ENCODE measurements at places on chromosomes 4 and X.

GRCh38 chrX:151346931-151347543 lies 50.0 kb upstream of the VMA21 start:
- no peak for DNase-seq

GRCh38 chrX:121949041-121949760 lies 901.8 kb downstream of the GLUD2 start:
- no peak for DNase-seq

GRCh38 chrX:49264460-49264859 lies at the start of gene FOXP3:
Gene FOXP3 (minus strand): TSS chrX:49264710. CDS start chrX:49258505, 6,205 bp downstream.
- no peak for DNase-seq

DNA sequence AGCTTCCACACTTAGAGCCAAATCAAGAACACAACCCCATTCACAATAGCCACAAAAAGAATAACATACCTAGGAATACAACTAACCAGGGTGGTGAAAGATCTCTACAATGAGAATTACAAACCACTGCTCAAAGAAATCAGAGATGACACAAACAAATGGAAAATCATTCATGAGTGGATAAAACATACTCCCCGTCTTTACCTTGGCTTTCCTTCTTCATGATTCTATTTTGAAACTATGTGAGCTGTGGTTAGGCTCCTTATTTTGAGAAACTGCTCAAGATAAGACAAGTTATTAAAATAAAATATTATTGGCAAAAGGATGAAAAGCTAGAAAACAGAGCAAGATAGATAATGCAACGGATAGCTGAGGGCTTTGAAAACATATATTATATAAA lies 598.1 kb upstream of the FAT1 start:
- no peak for DNase-seq

DNA sequence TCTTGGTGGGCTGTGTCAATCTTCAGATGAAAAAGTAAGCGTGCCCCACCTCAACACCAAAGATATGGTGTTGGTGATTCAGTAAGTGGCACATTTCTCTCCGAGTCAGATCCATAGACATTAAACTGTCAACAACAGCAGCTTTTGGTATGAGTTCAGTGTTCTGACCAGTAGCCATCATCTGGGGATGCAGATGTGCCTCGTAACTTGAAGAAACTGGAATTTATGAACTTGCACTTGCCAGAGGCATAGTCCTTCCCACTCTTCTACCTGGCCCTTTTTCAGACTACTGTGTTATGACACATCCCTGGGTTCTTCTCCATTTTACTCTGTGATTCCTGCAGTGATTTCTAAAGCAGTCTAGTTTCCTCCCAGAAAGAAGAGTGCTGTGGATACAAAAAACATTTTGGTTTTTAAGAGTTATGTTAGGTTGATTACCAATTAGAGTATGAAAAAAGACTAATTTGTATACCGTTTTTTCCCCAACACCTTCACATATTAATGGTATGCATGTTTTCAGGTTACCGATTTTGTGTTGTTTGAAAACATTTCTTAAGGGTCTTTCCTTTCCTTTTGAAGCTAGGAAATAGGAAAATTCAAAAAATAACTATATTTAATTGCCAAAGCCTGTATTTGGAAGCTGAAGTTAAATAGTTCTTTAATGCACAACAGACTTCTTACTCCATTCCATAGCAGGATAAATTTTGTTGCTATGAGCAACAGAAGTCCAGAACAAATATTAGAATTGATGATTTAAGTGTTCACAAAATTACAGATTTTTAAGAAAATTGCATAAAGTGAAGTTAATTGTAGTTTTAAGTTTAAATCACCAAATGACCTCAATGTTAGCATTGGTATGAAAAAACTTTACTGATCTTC lies 39.3 kb downstream of the NUDT6 start:
- no peak for DNase-seq

Data from stimulated activated CD4-positive, alpha-beta T cell treated with anti-CD3 and anti-CD28 coated beads, Interleukin-1b, Interleukin-23, amount 100 ng/mL, for 4 hours (primary cell).